Adipocyte (in vitro differentiated cells): ENCODE measurements at places on chromosomes 12 and 14.

GRCh38 chr12:21539797-21540196, 13.7 kb downstream of the SPX start:
- DNase-seq = no peak

GRCh38 chr12:31531893-31532292, 59.0 kb downstream of the DENND5B start:
- DNase-seq = no peak

- DNase-seq = peak; percentile 59
These were observed 101.3 kb downstream of the CACNA1C start for GRCh38 chr12:2154050-2154449.

DNA sequence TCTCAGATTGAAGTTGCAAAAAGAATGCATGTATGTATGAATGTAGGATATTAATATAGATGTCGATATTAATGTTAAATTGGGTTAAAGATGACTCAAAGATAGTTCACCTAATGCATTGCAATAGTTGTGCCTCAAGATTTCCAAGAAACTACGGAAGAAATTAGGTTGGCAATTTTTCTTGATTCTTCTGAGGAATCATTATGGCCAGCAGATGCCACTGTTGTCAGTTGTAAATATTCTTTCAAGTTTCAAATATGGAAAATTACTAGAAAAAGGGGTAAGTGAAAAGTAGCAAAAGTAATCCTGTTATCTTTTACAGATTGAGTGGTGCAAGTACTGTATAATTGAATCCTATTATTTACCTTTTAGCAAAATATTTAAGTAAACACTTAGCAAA, 202.1 kb downstream of the ADAMTS20 start:
- peak; percentile 78 for DNase-seq

- peak; percentile 22 for DNase-seq
These were observed 123.8 kb downstream of the KCNH5 start for GRCh38 chr14:62921466-62921865.

GRCh38 chr14:98953551-98954348, 318.2 kb downstream of the BCL11B start:
- peak; percentile 63 for DNase-seq

DNA sequence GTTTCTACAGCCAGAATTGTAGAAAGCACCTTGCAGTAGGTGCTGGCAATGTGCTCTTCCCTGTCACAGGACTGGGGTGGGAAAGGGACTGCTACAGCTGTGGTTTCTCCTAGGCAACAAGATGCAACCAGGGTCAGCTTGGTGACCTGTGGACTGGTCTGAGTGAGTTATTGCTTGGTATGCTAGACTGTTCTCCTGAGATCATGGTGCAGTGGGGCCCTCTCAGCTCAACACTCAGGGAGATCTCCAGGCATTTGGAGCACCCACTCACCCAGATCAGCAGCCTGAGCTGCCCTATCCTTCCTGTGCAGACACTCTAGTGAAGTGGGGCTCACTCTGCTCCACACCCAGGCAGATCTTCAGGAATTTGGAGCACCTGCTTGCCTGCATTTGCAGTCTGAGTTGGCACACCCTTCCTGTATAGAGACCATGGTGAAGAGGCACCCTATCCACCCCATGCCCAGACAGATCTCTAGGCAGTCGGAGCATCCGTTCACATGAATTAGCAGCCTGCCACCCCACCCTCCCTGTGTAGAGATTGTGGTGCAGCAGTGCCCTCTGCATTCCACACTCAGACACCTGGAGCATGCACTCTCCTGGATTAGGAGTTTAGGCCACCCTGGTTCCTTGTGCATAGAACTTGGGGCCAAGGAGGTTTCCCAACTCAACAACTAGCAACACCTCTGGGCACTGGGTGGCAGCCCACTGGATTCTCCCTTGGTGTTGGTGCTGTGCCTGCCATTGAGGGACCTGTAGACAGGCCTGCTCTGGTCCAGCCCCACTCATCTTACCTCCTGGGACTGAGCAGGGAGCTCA, 3.8 kb upstream of the FAM186B start:
- DNase-seq = no peak

- DNase-seq = no peak
These were observed 16.1 kb downstream of the HCAR2 start for GRCh38 chr12:122687086-122687485.

DNA sequence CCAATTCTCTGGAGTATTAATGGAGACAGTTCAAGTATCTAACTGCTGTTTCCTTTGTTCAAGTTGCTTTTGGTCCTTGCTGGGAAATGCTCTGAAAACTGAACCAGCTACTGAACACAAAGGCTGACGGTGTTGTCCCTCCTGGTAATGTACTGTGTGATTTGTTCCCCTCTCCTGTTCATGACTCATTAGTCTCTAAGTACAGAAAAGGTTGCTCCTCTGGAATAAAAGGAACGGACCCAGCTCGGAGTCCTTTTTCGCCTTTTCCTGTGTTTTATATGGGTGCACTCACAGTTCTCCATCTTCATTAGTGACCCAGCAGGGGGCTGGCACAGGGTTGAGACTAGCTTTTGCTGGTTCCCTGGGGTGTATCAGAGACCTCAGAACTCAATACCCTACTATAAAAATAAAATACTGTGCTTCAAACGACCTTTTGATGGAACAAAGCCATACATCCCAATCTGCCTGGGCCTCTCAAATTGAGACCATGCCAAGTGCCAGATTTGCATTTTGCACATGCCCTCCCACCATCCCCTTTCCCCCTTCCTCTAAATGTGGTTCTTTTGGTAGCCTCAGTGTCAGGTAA, 269.7 kb downstream of the RAD51B start:
- DNase-seq = no peak

DNA sequence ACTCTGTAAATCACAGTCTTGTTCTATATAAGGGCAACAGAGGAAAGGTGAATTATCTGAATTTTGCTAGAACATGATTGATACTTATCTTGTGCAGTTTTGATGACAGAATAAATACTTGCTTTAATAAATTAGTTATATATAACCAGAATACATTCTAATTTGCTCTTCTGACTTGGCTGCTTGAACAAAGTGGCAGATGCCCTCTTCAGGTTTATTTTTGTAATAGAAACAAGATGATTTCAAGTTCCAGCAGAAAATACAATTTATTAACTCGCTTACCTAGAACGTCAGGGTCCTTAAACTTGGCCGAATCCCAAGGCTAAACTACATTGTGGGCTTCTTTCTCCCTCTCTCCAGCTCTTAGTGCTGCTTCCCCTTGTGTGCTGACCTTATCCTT, 57.6 kb upstream of the SSTR1 start:
- peak; percentile 15 for DNase-seq

GRCh38 chr14:36671149-36671548, 9.5 kb downstream of the PAX9 start:
- DNase-seq = no peak

GRCh38 chr14:23406725-23407355, 1.2 kb downstream of the MYH6 start:
- DNase-seq = no peak

DNA sequence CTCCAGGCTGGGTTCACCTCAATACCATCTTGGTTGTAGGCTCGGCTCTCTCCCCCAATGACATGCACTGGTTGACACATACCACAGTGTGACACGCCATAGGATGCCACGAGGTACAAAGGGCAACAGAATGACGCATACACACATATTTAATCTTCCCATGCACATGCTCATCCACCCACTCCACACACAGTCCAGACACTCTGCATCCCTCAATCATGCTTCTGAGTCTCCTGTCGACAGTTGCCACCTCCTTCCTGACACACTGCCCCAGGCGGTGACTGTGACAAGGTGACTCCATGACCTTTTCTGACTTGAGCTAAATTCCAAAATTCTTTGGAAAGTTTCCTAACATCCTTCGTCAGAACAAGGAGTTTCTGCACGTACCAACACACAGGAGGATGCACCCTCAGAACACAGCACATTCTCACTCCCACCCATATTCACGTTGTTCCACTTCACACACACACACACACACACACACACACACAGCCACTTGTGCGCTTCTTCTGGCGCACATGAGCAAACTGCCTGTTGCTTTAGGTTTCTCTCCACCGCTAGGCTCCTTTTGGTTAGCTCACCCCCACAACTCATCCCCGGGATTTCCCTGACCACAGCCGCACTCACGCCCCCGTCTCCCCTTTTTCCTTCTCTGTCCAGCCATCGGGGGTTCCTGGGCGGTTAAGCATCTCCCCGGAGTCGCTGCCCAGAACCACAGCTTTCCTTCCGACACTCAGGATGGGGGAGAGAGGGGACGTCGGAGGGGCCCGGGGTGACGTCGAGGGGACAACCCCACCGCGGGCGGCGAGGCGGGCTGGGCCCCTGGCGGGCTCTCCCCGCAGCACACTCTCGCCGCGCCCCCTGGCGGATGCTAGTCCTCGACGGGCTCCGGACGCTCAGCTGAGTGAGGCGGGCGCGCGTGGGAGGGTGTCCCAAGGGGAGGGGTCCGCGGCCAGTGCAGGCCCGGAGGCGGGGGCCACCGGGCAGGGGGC, 536 bp upstream of the WNT1 start:
- DNase-seq = peak; percentile 83

GRCh38 chr14:31026450-31027235, 464 bp upstream of the STRN3 start:
- peak; percentile 98 for DNase-seq

DNA sequence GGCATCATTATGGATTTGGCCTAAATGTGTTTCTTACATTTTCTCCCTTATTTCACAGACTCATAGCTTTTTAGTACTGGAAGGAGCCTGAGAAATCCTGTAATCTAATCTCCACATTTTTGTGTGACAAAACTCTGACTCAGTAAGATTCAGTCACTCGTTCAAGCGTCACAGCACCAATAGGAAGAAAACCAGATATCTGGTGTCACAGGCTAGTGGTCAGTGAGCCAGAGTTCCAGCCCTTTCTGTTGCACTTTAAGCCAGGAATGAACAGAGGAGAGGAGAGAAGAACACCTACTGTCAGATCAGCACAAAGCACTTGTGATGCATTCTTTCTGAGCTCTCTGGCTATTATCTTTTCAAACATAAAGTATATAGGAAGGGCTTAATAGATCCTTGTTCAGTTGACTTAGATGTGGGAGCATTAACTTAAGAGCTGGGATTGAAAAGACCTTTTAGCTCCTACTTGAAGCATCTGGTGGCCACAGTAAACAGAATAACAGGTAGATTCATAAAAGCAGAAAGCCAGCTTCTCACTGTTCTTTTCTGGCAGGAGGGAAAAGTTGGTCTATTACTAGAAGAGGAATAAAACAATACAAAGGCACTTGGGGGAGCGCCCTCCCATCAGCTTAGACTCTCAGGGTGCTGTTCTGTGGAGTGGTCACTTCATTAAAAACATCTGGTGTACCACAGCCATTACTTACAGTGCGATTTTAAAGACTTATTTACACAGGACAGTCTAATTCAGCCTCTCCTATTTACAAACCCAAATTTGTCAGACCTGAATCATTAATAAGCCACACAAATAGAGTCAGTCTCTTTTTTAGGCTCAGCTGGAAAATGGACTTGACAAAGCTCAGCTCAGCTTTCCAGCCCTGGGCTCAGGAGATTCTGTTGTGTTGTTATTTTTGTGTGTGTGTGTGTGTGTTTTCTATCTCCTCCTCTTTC, 12.2 kb upstream of the NID2 start:
- peak; percentile 91 for DNase-seq

DNA sequence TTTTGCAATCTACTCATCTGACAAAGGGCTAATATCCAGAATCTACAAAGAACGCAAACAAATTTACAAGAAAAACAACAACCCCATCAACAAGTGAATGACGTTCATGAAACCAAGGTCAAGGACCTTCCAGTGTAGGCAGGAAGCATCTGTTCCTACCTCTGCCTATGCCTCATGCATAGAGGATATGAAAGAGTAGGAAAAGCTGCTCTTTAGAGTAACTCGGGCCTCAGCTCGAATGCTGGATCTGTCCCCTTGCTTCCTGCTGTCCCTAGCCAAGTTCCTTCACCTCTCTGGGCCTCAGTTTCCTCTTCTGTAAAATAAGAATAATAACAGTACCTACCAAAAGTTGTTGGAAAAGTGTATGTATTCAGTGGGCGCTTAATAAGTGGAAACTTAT, 65.0 kb downstream of the FOXN4 start:
- DNase-seq = no peak

GRCh38 chr14:73162251-73162650, 25.9 kb downstream of the PSEN1 start:
- DNase-seq = no peak

- DNase-seq = no peak
These were observed 12.1 kb upstream of the SLC10A1 start for GRCh38 chr14:69808919-69809808.

DNA sequence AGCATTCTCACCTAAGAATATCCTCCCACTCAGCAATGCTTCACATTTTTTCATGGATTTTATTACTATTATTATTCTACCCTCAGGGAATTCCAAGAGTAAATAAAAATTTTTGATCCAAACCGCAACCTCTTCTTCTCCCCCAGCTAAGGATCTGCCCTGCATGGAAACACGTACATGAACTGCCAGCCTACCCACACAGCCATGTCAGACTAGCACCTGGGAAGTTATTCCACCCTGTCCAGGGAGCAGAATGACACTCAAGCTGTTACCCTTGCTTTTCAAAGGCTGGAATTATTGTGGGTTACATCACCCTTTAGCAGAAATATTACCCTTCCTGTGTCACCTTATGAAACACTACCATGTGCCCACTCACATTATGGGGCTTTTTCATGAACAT, 227.3 kb upstream of the USP15 start:
- no peak for DNase-seq

DNA sequence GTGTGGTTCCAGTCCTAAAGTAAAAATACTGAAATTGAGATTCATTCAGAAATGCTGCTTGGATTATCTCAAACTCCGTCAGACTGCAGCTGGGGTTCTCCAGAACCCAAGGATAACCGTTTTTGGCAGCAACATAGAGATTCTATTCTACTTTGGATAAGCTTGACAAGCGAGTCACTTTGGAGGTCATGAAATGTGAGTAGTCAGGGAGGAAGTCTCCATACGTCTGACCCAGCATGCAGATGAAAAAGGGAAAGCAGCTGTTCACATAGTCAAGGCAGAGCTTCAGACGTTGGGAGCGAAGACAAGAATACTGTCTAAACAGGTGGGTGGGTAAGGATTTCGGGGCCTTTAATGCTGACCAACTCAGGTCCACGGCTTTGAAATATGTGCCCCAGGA, 14.9 kb upstream of the HSP90B1 start:
- DNase-seq = no peak

DNA sequence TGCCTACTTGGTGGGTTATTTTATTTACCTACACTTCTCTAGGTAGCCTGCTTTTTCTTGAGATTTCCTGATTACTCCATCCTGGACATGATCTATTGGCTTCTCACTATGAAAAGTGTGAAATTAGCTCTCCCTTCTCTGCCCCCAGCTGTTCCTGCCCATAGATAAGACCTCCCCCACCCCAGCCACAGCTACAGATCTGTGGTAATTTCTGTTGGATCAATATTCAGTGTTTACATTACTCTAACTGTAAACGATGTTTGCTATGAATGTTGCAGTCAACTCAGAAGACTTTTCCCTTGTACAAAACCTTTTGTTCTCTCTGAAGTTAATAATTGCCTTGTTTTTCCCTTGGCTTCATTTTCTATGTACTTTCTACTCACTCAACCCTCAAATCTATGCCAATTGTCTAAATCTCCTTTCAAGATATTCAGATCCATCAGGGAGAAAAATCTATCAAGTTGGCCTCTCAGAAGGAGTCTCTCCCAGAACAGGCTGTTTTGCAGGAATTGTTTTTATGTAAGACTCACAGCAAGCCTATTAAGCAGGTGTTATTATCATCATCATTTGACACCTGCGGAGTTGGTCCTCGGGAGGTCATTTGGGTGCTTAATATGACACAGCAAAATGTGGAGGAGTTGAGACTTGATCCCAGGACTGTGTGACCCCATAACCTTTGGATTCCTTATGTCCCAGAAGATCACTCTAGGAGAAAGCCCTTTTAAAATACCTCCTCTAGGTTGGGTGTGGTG, 227.4 kb downstream of the SUDS3 start:
- no peak for DNase-seq

GRCh38 chr12:89693639-89694202, 14.9 kb downstream of the ATP2B1 start:
- DNase-seq = peak; percentile 34
